A172 (cell line): ENCODE measurements at places on chromosomes 2 and 18. TPM values are rescaled to one million over a fixed set of nuclear protein-coding genes. Genes with fewer than 3 reads are reported as not detected.

The SERPINB13 gene
- not detected in 2 replicates for total RNA-seq

The PPP1R1C gene
- 2.4 and 4.8 TPM in 2 replicates for total RNA-seq

The KANSL3 gene
- 32.7 and 36.7 TPM in 2 replicates for total RNA-seq

DNA sequence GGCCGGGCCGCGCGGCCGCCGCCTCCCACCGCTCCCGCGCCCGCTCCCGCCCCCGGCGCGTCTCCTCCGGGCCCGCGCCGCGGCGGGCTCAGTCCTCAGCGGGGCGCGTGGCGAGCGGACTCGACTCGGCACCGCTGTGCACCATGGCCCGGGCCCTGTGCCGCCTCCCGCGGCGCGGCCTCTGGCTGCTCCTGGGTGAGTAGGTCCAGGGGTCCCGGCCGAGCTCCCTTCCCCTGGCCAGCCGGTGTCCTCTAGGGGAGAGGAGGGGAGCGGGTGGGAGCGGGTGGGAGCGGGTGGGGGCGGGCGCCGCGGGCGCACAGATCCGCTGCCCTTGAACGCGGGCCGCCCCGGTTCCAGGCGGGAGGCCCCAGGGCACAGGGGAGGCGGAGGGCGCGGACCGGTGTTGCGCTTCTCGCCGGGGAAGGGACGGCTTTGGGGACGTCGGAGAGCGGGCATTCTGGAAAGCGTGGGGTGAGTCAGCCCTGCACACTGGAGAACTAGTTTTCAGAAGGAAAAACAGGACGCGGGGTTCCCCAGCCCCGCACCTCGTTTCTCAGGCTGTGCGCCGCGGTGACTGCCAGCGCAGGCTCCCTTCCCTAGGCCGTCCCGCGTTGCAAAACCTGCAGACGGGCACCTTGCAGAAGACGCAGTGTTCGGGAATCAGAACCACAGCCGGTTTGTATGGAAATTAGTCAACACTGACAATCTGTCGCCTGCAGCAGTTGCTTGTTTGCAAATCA lies at the start of gene RAMP1:
RAMP1 (plus strand) TSS at position 91 of the 740 bp plus-strand sequence; CDS start at position 144, 53 bp downstream.
- no peak for DNase-seq
